ENCODE measurements at places on chromosomes 7 and 10.

DNA sequence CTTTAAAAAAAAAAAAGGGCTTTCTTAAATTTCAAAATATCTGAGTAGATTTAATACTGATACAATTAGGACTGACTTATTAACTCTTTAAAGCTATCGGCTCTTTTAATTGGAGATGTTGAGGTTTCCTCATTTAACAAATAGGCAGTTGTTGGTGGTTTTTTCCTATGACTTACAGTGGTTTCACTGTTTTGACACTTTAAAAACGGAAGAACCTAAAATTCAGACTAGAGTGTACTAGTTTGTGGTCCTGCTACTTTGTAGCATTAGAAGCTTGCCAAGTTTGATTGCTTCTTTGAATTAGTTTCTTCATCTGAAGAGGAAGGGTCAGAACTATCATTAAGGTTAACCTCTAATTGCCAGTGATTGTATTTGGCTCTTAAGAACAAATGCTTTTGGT is 27.7 kb downstream of the CUL1 start:
- DNase-seq = no peak

- no peak for DNase-seq
Observed at GRCh38 chr7:108062250-108063014, 59.5 kb upstream of the LAMB1 start.

GRCh38 chr10:36538953-36539586 is 586.3 kb upstream of the ANKRD30A start:
- DNase-seq = no peak

DNA sequence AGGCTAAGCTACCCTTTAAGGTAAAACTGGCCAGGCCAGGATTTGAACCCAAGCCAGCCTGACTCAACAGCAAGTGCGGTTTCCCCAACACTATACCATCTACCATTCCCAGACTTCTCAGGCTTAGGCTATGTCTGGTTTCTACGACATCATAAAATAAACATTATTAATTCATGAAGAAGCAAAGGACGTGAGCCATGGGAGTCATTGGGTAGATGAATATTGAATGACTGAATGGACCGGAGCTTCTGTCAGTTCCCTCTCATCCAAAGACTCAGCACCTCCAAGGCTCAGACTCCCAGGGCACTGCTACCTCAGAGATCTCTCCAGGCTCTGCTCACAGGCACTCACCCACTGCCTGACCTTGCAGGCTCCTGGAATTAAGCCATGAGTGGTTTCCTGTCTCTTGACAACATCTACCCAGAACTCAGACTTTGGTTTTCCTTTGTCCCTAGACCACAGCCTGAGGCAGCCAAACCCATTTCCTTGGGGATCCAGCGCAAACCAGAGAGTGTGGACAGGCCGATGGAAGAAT is 64.6 kb upstream of the STEAP1B start:
- DNase-seq = no peak
